ENCODE measurements at places on chromosomes 11 and 22. TPM values are rescaled to one million over a fixed set of nuclear protein-coding genes. Genes with fewer than 3 reads are reported as not detected.

Gene BEST1
- 0.24 TPM for total RNA-seq

Gene SCGB1D1
- not detected for total RNA-seq

- DNase-seq: no peak
These were observed 36.9 kb downstream of the GGTLC2 start for GRCh38 chr22:22681221-22681739.

Gene KDM4E
- not detected for total RNA-seq

- DNase-seq: no peak
These were observed 32.6 kb upstream of the SLC6A5 start for GRCh38 chr11:20566591-20567434.

DNA sequence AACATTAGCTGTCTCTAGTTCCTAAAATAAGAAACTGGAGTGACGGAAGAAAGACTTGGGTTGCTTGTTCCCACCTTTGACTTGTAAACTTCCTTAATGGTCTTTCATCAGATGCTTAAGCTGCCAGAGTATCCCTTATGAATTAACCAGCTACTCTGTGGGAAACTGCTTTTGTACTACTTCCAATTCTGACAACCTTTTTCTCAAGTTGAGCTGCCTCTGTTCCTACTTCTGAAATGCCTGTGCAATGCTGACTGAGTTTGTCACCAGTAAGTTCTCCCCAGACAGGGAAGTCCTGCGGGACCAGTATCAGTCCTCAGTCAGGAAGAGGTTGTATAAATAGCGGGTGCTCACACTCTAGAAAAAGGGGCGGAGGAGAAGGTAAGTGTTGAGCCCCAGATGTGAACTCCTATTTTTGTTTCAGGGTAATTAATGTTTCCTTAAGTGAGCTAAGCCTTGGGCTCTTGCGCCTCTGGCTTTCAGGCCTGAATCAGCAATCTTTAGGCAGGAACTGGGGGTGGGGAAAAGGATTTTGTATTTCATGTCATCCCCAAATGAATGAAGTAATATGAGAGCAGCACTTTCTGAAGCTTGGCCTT, 67.2 kb downstream of the CECR2 start:
- DNase-seq: no peak

Gene TUBGCP6
- 28.4 TPM for total RNA-seq

- peak; percentile 71 for DNase-seq
These were observed 57.8 kb upstream of the APOA1 start for GRCh38 chr11:116895048-116895757.

Gene RABL2B
- 19.0 TPM for total RNA-seq

DNA sequence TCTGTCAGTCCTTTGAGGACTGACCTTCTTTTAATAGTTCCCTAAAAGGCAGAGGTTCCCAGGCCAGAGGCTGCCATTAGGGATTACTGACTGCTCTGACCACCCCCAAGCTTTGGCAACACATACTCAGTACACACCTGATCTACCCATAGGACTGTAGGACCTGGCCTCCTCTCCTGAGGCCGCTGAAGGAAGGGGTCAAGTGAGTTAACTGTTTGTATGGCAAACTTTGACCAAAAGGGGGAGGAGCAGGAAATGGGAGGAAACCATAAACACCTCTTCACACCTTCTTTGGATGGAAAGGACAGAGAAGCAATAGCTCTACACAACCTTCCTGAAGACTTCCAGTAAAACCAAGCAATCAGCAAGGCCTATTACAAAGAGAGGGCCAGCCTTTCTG, 104.0 kb downstream of the APOL5 start:
- DNase-seq: no peak

Gene TRIM22
- 79.9 TPM for total RNA-seq

DNA sequence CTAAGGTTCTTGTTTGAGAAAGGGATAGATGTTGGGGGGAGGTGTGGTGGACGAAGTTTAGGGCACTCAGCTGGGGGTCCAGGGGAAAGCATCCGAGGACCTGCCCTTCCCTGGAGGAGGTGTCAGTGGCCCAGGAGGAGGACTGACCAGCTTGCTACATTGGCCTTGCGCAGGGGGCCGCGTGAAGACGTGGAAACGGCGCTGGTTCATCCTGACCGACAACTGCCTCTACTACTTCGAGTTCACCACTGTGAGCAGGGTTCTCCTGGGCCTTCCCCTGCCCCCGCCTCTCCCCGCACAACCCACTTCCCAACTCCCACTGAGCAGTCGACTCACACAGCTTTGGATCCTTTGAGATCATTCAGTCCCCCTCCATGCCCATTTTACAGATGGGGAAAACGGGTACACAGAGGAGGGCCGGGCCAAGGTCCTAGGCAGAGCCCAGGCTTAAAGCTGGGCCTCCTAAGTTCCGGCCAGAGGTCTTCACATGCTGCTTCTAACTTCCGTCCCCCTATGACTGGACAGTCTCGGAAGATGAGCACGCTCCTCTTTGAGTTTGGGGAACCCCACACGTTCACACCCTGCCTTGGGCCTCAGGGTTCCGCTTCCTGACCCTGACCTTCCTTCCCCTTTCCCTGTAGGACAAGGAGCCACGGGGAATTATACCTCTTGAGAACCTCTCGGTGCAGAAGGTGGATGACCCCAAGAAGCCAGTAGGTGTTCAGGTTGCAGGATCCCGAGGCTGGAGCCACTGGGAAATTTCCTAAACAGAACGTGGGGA, 28.7 kb downstream of the CYTH4 start:
- no peak for DNase-seq

Gene MAPK12
- 31.3 TPM for total RNA-seq

DNA sequence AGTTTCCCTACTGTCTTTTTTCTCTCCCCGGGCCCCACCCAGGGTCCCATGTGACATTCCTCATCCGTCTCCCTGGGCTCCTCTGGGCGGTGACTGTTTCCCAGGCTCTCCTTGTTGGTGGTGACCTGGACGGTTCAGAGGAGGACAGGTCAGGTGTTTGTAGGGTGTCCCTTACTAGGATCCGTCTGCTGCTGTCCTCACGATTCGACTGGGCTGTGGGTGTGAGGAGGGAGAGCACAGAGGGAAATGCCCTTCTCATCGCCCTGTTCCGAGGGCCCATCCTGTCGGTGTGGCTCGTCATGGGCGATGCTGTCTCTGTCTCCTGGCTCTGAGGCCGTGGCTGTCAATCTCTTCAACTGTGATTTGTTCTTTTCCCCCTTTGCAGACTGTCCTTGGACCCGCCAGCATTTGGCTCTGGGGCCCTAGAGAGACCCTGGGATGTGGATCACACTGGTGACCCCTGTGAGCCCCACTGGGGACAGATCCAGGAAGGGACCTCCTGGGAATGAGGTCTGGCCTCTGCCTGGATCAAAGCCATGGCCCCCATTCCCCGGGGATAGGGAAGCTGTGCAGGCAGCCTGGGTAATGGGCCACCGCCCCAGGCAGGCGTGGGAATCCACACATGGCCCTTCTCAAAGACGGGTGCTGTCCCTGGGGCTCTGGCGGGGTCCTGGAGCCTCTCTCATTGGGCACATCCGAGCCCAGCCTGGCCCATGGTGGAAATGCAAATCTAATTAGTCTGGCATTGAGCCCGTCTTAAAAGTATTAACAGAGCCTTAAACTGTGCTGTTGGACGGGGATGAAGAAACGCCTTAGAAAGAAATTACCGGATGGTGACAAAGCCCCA, 46.8 kb upstream of the KCNQ1OT1 start:
- DNase-seq: no peak

DNA sequence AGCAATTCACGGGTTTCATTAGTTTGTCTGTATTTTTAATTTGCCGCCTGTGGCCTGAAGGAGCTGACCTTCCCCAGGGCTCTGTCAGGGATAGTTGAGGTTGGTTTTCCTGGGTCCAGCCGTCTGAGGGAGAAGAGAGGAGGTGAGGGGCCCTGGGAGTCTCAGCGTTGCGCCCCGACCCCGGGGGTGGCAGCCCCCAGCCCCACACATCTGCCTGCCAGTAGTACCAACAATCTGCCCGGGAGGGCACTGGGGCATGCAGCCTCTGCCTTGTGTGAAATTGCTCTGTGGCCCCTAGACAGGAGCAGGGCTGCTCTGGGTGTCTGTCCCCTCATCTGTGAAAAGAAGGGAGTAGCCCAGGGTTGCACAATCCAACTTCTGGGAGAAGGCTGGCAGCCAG, 6.6 kb downstream of the B3GAT1 start:
- DNase-seq: no peak

DNA sequence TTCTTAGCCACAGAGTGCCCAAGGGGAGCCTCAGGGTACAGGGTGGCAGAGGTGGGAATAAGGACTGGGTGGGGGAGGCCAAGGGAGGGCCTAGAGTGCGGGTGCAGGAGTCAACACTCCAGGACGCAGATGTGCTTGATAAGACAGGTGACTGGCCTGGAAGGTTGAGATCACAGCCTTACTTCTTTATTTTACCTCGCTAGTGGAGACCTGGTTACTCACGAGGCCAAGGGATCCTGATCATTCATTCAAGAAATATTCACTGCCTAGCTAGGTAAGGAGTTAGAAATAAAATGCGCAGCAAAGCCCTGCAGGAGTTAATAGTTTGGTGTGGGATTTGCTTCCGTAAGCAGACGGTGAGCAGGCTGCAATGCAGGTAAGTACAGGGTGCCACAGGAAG, 13.2 kb upstream of the PEX26 start:
- no peak for DNase-seq

DNA sequence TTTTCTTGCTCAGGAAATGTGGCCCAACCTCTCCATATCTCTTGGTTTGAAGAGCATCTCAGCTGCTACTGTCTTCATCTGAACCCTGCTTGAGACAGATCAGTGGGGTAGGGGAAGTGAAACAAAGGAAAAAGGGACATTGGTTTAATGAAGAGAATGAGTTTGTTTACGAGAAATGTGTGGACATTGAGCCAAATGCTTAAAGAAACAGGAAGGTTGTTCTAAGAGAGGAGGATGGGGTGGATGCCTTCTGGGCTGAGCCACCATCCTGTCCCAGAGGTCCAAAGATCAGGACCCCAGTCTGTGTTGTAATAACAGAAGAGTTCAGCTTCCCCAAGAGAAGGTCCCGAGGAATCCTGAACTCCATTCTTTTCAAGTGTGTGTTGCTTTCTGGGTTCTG, 369.7 kb downstream of the INSC start:
- no peak for DNase-seq

GRCh38 chr11:57597916-57598830, 688 bp downstream of the SERPING1 start:
- peak; percentile 94 for DNase-seq

DNA sequence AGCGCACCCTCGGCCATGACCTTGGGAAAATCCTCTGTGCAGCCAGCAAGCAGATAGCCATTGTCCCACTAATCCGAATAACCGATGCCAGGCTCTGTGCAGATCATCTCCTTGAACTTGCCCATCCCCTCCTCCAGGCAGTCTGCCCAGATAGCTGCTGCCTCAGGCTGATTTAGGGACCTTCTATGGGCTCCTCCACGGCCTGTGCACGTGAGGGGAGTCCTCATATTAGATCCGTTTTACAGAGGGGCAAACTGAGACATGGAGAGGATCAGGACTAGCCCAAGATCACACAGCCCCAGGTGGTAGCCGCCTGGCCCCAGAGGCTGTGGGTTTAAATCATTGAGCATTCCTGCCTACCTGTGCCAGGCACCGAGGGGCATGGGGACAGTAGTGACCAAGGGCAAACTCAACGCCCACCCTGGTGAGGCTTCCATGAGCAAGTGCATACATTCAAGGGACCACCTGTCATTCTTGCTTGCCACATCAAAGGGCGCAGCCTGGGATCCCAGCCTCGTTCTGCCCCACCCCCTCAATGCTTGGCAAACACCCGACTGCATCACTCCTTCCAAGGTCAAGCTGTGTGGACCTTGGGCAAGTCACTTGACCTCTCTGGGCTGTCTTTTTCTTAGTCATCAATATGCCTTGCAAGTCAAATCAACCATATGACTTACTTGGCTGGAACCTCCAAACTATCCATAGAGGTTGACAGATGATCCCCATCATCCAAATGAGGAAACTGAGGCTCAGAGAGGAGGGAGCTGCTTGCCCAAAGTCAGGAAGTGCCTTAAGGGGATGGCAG, 131.6 kb downstream of the MN1 start:
- DNase-seq: peak; percentile 55

- no peak for DNase-seq
These were observed 16.5 kb downstream of the HIPK3 start for GRCh38 chr11:33273656-33274055.

DNA sequence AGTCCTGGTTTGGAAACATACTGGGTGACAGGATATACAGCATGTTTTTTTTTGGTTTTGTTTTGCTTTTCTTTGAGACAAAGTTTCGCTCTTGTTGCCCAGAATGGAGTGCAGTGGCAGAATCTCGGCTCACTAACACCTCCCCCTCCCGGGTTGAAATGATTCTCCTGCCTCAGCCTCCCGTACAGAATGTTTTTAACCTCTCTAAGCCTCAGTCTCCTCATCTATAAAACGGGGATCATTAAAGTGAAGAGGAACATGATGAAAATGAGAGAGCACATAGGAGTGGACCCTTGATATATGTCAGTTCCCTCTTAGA, 28.1 kb upstream of the SCARF2 start:
- DNase-seq: no peak

Gene OR10G6
- not detected for total RNA-seq

Gene GNG3
- total RNA-seq: 3.4 TPM

DNA sequence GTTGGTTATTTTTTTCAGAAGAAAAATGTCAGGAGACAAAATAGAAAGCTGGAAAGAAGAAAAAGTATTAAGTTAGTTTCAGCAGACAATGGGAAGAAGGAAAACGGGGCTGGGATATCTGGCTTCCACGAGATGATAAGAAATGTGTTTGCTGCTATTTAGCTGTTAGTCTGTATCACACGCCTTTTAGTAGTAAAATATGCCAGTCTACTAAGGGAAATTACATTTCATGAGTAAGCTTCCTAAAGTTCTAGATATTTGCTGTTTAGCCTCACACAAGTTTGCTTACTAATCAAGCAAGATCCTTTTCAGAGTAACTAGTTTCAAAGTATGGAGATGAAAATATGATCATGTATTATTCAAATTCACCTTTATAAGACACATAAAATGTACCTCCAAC, 1.5 kb downstream of the OR51B4 start:
- DNase-seq: no peak

Gene STARD10
- total RNA-seq: 24.7 TPM

DNA sequence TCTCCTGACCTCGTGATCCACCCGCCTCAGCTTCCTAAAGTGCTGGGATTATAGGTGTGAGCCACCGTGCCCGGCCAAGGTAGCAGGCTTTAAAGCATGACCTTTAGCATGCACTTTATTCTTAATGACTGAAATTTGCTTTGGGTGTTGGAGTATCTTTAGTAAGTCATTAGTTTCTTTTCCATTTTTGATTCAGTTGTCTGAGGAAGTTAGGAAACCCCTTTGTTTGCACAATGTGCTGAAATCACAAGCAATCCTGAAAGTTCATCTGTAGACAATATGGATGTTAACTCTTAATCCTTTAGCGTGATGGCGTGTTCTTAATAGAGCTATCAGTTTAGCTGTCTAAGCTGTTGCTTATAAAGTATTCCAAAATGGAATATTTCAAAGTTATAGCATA, 16.8 kb downstream of the SDHD start:
- no peak for DNase-seq

Gene OR4A16
- not detected for total RNA-seq

Gene ZNF70
- total RNA-seq: 3.5 TPM
